ENCODE measurements at places on chromosomes 5 and 9. TPM values are rescaled to one million over a fixed set of nuclear protein-coding genes. Genes with fewer than 3 reads are reported as not detected.

DNA sequence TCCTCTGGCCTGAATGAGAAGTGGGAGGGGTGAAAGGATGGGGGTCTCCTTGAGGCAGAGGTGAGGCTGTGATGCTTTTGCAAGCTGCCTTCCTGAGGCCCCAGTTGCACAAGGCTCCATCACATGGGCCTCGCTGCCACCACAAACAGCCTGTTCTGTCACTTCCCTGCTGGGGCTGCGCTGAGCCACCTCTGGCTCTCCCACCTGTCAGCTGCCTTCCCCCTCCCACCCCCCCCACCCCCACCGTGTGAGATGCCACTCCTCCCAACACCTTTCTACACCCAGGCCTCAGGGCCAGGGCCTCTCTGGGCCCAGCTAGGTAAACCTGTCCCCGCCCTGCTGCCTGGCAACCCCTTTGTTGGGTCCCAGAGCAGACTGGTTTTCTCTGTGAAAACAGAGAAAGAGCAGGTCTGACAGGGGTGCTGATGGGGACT, 4.5 kb upstream of the PDLIM4 start:
- no peak for DNase-seq

SOX30 gene
- total RNA-seq: not detected

DNA sequence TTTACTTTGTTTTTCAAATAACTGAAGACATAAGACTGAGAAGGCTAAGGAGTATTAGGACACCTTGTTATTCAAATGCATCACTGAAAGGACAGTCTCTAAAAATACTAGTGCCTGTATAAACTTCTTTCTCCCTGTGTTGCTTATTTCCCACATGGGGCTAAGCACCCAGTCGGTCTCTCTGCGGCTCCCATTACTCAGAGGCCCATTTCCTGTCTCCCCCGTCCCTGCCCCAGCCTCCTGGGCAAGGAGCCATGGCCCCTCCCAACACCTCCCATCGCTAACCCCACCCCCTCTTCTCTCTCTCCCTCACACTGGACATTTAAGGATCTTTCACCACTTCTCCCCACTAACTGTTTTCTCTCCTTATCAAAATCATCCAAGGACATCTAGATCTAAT, 81.9 kb downstream of the EBF1 start:
- no peak for DNase-seq

RORB gene
- total RNA-seq: 1.8 TPM

DNA sequence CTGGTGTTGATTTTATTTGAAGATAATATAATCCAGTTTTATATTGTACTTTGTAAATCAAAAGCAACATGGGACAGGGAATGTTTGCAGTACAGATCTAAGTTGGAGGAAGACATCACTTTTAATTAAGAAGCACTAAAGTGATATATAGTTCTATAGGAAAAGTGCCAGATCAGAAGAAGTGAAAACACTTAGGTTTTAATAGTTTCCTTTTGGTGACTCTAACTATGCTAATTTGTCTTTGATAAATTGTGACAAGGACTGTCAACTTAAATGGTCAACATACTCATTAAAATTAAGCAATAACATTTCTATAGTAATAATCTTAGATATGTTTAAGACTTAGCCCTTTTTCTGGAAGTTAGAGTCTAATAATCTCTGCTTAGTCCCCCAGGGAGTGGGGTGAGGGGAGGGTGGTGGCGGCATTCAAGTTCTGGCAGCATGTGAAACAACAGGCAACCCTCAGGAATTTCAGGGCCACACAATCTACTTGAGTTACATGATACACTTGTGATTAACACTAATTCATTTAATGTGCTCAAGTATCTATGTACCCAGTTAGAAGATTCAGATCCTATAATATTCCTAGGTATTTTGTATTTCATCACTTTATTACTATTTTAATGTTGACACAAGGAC, 1026.5 kb downstream of the NR2F1-AS1 start:
- DNase-seq: no peak

DNA sequence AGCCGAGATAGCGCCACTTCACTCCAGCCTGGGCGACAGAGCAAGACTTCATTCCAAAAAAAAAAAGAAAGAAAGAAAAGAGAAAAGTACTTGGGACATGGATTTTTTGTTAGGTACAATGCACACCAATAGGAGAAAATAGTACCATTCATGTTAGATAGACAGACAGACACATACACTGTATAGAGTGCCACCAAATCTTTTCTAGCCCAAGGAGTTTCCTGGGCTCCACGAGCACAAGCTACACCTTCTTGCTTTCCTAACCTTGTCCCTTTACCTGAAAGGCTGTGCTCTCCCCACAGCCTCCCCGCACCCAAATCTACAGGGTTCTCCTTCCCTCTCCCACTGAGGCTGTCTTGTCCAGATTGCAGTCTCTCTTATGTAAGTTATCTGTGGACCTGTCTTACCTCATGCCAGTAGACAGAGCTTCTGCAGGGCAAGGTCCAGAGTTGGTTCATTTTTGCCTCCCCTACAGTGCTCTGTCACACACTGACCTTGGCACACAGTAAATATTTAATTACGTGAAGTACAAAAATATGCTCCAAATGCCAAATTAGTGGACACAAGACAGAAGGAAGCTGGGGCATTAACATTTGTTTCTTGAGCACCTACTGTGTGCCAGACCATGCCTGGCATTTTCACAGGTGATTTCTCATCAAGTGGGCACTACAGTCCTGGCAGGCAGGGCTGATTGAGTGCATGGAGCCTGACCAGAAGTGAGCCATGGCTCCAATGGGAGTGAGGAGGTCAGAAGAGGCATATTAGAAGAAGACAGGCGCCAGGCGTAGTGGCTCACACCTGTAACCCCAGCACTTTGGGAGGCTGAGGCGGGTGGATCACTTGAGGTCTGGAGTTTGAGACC, 5.9 kb downstream of the ALAD start:
- DNase-seq: no peak

- no peak for DNase-seq
Observed at GRCh38 chr9:126043681-126044080, 282.9 kb upstream of the MVB12B start.

LCN9 gene
- not detected for total RNA-seq

GRCh38 chr5:11037080-11037479, 276.0 kb upstream of the DAP start:
- no peak for DNase-seq

GRCh38 chr9:114798780-114799427, 6.9 kb downstream of the TNFSF15 start:
- no peak for DNase-seq

INSL4 gene
- not detected for total RNA-seq

GRCh38 chr9:77399964-77400363, 222.6 kb downstream of the VPS13A start:
- no peak for DNase-seq

GFPT2 gene
- total RNA-seq: 443 TPM

- no peak for DNase-seq
Observed at GRCh38 chr5:56673171-56673570, 142.2 kb upstream of the MAP3K1 start.

DNA sequence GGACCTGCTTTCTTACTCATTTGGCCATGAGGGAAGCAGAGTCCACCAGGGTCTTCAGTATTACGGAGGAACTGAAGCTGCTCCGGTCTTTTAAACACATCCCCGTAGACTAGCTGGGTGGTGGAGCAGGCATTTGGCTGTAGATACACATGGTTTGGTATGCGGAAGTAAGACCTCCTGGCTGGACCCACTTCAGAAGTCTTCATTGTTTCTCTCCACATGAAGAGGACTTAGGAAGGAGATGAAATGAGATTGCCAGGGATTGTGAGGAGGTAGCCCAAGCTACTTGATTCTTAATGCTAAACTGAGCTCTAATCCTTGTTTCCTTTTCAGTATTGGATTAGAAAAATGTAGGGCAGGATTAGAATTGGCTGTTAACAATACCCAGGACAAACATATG, 32.9 kb downstream of the STXBP1 start:
- DNase-seq: no peak

All from omental fat pad (tissue), 4 donors.